ENCODE measurements at places on chromosomes 11 and 22.
A peak's percentile ranks its signal among the peaks of the same experiment; 100 is the strongest.

GRCh38 chr22:31199187-31199586 lies 12.9 kb upstream of the LIMK2 start:
- no peak for DNase-seq

GRCh38 chr11:32259641-32260081 lies 168.8 kb downstream of the RCN1 start:
- peak; percentile 47 for DNase-seq

DNA sequence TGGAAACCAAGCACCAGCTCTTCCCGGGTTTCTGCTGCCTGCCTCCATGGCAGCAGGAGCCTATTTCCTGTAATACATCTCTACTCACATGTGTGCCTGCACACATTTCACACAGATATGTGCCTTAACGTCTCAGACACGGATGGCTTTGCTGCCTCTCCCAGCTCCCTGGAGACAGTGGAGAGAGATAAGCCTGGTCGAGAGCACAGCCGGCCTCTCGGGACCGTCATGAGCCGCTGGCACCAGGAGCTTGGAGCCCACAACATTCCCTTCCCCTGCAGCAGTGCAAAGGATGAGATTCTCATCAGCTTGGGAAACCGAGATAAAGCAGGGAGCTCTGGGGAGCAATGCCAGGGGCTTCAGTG lies 587.7 kb downstream of the BRD1 start:
- DNase-seq: no peak

DNA sequence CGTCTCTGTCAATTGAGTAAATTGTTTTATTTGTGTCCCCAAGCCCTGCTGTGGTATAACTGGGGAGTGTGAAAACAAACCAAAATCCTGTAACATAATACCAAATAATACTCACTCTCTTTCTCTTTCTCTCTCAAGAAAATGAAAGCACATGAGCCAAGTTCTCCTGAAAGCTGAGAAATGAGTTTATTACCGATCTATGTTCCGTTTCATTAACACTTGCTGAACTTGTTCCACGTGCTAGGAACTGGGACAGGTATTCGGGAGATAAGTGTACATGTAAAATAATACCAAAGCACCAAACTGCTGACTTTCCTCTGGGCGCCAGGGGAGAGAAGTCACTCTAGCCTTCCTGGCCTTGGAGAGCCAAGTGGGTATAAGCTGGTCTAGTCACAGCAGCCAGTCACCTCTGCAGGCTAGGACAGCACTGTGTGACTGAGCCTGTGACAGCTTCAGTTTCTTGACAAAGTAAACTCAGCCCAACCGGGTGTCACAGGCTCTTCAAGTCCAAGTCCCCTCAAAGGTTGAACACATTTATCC lies 23.1 kb downstream of the CD6 start:
- DNase-seq: no peak

DNA sequence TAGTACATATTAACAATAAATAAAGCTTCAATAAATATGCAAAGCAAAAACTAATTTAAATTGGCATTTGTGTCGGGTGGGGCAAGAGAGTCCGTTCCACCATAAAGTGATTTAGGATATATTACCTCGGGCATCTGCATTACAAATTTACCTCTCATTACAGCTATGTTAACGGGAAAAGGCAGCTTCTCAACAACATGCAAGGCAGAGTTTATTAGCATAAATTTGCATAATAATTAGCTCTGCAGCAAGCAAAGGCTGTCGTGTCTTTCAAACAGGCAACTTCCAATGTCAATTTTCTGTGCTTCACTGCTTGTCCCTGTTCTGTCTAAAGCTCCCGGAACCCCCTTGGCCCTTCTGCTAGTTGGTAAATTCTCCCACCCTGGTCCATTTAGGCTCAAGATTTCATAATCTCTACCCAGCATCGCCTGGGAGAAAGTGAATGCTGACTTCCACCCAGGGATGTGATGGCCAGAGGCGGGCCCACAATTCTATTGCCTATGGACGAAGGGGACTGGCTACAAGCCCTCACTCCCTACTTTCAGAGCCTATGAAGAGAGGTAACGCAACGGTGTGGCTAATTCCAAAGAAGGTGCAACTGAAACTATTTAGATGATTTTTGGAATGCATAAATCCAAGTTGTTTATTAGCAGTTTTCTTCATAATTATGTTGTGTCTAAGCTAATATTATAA lies 462.1 kb downstream of the OPCML start:
- no peak for DNase-seq

DNA sequence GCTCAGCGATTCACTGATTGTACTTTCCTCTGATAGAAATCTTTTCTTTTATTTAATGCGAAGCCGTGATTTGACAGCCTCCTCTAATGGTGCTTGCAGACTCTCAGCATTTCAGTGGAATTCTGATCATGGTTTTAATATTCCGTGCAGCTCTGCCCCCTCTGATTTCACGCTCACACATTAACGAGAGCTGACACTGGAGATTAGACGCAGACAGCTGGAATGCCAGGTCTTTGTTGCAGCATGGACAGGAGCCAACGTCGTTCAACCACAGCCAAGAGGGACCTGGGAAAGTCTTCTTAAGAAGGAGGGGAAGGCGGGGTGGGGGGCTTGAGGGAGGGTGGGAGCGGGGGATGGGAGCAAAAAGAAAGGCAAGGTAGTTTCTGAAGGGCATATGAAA lies 186.4 kb downstream of the BLID start:
- DNase-seq: peak; percentile 69

DNA sequence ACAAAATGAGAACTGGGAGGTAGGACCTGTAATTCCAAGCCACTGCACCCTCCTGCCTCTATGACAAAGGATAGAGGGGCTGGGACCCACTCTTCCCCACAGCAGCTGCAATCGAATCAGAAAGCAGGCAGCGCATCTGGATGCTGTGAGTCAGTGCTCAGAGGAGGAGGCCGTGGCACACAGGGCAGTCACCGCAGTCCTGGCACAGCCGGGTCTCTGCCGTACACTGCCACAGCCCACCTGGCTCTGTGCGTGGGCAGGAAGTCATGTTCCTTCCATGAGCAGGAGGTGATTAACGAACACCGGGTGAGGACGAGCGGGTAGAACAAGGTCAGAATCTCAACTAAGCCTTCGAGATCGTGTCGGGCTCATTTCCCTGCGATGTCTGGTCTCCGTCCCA lies 30.2 kb upstream of the PPFIA1 start:
- DNase-seq: no peak

DNA sequence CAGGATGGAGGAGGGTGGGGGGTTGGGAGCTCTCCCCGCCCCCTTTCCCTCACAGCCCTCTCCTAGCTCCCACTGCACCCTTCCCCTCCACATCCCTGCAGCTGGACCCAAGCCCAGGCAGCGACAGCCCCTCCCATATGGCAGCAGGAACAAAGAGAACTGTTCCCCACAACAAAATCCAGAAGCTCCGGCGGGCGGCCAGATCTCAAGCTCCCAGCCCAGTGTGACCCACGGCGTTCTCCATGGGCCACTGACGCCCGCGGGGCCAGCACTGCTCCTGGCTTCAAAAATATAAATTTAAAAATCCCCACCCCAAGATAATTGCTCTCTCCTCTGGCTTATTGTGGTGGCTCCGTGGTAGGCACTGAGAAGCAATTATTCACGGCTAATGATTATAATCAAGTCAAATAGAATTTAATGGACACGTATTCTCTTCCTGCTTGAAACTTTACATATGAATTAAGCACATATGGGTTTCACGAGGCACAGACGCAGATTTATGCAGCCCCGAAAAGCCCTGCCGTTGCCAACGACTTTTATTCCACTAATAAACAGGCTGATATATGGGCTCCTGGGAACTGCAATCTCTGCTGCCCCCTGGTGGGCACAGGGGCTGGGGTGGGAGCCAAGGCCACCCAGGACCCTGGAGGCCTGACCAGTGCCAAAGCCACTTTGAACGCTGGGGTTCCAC lies 17.5 kb downstream of the MACROD1 start:
- DNase-seq: peak; percentile 79

- DNase-seq: no peak
These were observed 7.4 kb upstream of the SLC22A12 start for GRCh38 chr11:64583296-64584262.

DNA sequence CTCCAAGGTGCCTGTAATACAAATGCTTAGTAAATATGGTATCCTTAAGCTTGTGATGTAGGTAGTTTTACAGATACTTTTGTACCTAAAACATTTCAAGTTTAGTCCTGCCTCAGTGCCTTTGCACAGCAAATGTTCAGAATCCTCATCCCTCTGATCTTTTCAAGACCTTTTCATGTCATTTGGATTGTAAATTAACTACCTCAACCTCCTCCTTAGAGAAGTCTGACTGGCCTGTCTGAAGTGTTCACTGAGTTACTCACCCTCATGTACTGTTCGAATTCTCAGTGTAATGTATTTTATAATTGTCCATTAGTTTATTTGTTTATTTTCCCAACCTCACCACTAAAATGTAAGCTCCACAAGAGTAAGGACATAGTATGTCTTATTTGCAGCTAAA lies 147.5 kb downstream of the ELP4 start:
- no peak for DNase-seq

DNA sequence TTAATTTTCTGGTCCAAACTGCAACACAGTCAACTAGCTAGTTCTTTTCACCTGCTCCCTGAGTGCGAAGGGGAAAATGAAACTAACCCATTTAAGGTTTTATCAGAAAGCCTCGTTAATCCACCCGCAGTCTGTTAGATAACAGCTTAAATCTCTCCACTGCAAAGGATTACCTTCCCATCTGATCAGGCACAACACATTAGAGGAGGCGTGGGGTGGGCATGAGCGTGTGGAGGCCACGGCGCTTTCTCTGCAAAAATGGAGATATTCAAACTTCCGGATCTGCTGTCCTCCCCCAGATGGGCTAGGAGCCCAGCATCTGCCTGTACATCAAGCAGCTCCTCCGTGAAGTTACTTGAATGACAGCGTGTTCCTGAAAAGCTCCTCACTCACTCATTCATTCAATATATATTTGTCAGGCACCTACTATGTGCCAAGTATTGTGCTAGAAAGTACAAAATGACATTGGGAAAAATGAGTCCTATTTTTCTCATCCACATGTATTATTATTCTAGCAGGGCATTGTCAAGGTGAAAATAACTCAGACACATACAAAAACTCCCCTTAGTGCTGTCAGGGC lies 13.5 kb upstream of the ANKK1 start:
- no peak for DNase-seq

DNA sequence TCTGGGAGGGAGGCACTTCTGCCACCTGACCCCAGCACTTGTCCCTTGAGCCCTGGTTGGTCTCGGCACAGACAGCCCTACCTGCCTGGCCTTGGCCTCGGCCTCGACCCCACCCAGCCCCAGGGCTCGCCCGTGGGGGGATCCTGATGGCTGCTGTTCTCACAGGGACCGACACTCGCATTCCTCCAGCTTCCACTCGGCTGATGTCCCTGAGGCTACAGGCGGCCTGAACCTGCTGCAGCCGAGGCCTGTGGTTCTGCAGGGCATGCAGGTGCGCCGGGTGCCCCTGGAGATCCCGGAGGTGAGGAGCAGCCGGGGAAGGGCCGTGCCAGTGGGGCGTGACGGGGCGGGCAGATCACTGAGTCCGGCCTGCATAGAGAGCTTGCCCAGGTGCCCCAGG lies 5.1 kb downstream of the PCNX3 start:
- DNase-seq: no peak

Measured in renal cortex interstitium (tissue), 15 donors.